H54 (cell line): ENCODE measurements at places on chromosomes 5 and 9.

GRCh38 chr5:73780302-73781080, 154.5 kb downstream of the ARHGEF28 start:
- DNase-seq: no peak

- no peak for DNase-seq
Measured at GRCh38 chr9:137762414-137763061, 115.0 kb upstream of the CACNA1B start.

GRCh38 chr9:98502976-98503325, 205.8 kb downstream of the GABBR2 start:
- DNase-seq: no peak

- DNase-seq: no peak
Measured at GRCh38 chr5:10460252-10460906, 18.7 kb downstream of the ROPN1L start.

- no peak for DNase-seq
Measured at GRCh38 chr9:115046824-115047223, 71.1 kb downstream of the TNC start.

- DNase-seq: no peak
Measured at GRCh38 chr5:10364186-10364689, 10.7 kb downstream of the MARCHF6 start.
